Activated T-helper 9 cell treated with anti-CD3 and anti-CD28 coated beads, Interleukin-2, amount 50 U/mL, for 16 hours (primary cell): ENCODE measurements at places on chromosomes 1 and 21.

- no peak for DNase-seq
Observed at GRCh38 chr21:26557106-26557505, 16.0 kb downstream of the CYYR1 start.

DNA sequence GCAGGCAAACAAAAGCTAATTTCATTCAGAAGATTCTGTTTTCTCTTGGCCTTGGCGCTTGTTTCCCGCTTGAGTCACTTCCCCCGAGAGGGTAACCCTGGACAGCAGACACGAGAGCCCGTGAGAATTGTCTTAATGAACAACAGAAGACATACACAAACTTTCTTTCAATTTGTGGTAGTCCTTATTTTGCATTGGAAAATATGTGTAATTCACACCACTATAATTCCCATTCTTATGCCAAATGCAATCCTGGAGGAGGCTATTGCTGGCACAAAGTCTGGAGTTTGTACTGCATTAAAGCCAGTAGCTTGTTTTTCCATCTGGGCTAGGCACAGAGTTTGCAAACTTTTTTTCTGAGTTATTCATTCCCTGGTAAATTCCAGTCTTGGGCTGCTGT lies 109.8 kb upstream of the IVNS1ABP start:
- no peak for DNase-seq

DNA sequence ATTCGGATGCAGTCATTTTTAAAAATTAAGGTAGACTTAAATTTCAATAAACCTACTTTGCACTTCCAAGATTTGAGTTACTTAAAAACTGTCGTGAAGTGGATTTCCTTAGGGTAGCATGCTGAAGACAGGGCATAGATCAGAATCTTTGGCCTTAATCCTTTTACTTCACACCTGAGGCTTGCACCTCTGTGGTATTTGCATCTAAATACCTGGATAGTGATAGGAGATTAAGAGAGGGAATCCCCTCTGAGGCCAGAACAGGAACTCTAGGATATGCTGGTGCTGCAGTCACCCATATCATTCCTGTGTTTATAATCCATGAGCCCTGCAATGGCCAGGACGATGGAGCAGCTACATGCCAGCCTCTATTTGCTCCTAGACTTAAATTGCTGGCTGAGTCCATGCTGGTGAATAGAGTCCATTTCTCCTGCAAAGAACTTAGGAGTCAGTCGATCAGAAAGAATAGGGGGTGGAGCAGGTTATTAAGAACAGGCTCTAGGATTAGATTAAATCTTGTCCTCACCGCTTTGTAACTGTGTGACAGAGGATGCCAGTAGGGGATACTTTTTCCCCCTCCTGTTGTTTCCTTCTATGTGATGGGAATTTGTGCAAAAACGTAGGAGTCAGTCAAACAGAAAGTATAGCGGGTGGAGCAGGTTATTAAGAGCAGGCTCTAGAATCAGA lies 333.6 kb downstream of the DUSP10 start:
- no peak for DNase-seq

DNA sequence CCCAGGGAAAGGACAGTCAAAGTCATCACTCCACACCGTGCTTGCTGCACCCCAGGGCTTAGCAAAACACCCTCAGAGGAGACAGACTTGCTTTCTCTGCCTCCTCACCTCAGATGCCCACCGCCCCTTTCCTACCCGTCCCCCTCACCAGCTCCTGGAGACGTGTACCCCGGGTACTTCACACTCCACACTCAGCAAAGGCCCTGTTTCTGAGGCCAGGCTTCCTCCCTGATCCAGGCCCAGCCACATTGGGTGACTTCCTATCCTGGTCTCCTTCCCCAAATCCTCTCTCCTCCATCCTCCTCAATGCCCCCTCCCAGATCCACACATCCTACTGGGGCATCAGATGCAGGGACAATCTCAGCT lies 116.7 kb downstream of the DMRTB1 start:
- no peak for DNase-seq

GRCh38 chr1:11678442-11678841 lies 2.5 kb downstream of the MAD2L2 start:
- no peak for DNase-seq
